ENCODE measurements at places on chromosomes 6 and 20. TPM values are rescaled to one million over a fixed set of nuclear protein-coding genes. Genes with fewer than 3 reads are reported as not detected.

Gene SEMG1
- 4.0 TPM for total RNA-seq

GRCh38 chr20:9971746-9972145 lies 63.0 kb upstream of the ANKEF1 start:
- no peaks in the 10 kb centered on the region for H3K27me3 ChIP-seq
- H3K4me3 ChIP-seq = no peak overlapping the region
- H3K36me3 ChIP-seq = no peaks in the 10 kb centered on the region

Gene PPP1R14C
- total RNA-seq = 1.4 TPM

Gene KATNA1
- 26.3 TPM for total RNA-seq

Gene GABBR1
- total RNA-seq = 78.9 TPM

Gene COL9A1
- total RNA-seq = 14.1 TPM

DNA sequence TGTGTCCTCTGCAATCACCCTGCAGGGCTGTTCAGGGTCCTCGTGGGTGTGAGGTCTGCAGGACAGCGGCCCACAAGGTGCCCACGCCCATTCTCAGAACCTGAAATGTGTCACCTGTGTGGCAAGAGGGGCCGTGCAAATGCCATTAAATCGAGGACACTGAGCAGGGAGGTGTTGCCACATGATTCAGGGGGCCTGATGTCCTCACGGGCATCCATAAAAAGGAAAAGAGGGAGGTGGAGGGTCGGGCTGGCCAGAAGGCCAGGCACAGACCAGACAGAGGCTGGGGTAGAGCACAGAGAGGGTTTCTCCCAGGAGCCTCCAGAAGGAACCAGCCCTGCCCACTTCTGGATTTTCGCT lies 239.6 kb downstream of the ERMARD start:
- H3K27me3 ChIP-seq = no peaks in the 10 kb centered on the region
- no peaks in the 10 kb centered on the region for H3K4me1 ChIP-seq
- no peak overlapping the region for H3K27ac ChIP-seq
- H3K36me3 ChIP-seq = no peaks in the 10 kb centered on the region

Gene TMEM170B
- total RNA-seq = 8.6 TPM

DNA sequence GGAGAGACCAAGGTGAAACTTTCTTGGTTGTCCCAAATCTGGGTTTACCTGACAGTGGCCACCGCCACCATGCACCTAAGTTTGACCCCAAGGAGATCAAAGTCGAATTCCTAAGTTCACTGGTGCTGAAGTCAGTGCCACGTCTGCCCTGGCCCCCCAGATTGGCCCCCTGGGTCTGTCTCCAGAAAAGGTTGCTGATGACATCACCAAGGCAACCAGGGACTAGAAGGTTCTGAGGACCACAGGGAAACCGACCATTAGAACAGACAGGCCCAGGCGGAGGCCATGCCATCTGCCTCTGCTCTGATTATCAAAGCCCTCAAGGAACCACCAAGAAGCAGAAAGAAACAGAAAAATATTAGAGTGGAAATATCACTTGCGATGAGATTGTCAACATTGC lies 91.2 kb downstream of the DLL1 start:
- no peaks in the 10 kb centered on the region for H3K36me3 ChIP-seq
- H3K27me3 ChIP-seq = no peaks in the 10 kb centered on the region
- no peak overlapping the region for H3K27ac ChIP-seq
- H3K4me3 ChIP-seq = no peak overlapping the region

DNA sequence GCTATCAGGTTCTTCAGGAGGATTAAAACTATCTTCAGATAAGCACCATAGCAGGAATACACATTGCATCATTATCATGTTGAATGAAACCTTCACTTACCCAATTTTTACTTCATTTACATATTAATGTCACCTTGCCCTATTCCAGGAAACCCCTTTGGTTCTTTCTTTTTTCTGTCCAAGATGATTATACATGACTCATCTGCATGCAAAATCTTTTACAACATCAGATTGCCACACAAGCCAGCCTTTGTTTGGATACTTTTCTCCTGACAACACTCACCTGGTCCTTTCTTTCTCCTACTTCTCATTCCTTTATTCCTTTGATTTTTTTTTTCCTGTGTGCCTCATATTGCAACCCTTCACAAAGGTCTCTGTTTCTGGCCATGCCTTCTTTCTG lies 200.5 kb upstream of the POU3F2 start:
- H3K27ac ChIP-seq = peak overlapping the region; percentile 23
- DNase-seq = no peak
- H3K27me3 ChIP-seq = no peaks in the 10 kb centered on the region
- peaks cover 95% of the 10 kb centered on the region for H3K4me1 ChIP-seq
- H3K36me3 ChIP-seq = no peaks in the 10 kb centered on the region

DNA sequence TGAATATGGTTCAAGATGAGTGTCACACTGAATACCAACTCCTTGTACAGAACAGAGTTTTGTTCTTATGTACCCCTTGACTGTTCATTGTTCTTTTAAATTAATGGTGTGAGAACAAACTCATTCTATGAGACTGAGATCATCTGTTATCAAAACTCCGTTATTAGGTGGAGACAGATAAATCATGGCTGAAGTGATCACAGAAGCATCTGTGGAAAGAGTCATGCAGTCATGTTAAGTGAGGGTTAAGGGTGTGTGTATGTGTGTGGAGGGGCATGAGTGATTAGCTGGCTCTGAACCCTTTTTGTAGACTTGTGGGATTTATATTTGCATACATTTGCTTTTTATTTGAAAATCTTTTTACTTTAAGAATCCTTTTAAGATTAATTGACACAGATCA lies 24.7 kb downstream of the ADGRG6 start:
- H3K4me1 ChIP-seq = peaks cover 44% of the 10 kb centered on the region
- no peaks in the 10 kb centered on the region for H3K27me3 ChIP-seq
- no peak for DNase-seq
- H3K4me3 ChIP-seq = no peak overlapping the region
- H3K27ac ChIP-seq = no peak overlapping the region
- H3K36me3 ChIP-seq = no peaks in the 10 kb centered on the region

All from GM23338 (cell line).